ENCODE measurements at places on chromosomes 4 and X.
A peak's percentile ranks its signal among the peaks of the same experiment; 100 is the strongest.

DNA sequence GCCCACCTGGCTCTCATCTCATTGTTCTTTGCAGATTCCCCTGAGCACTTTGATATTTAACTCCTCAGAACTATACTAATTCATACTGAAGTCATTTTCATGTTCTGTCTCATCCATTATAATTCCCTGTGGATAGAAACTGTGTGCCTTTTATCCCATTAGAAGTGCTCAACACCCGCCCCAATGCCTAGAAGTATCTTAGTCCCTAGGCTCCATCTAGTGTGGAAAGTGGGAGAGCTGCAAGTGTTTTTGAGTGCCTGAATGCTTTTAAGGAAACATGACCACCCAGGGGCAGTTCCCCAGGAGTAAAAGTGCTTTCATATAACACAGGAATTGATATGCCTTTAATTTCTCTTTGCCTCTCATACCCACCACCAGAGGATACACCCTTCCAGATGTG, 117.0 kb downstream of the CHRDL1 start:
- no peak for DNase-seq

GRCh38 chrX:9298221-9298620, 166.6 kb upstream of the TBL1X start:
- no peak for DNase-seq

- peak; percentile 43 for DNase-seq
These were observed 650.2 kb upstream of the DIPK2B start for GRCh38 chrX:45850775-45851433.

- DNase-seq: no peak
These were observed 18.1 kb downstream of the CPLX1 start for GRCh38 chr4:807792-808191.

- DNase-seq: peak; percentile 21
These were observed 26.6 kb upstream of the MAN2B2 start for GRCh38 chr4:6548201-6548881.

DNA sequence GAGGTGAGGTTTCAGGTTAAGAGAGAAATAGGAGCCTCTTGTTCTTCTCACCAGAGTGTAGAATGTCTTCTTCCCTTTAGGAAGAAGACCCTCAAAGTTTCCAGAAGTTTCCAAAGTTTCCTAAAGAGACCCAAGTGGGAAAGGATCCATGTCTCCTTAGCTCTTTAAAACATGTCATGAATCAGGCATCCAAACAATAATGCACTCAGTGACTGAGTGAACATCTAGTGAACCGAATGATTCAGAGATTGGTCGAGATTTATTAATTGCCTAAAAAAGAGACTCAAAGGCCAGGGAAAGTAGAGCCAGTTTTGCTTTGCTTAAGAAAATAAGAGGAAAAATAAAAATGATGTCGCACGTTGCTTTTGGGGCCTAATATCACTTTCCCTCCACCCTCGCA, 29.4 kb downstream of the FGF5 start:
- peak; percentile 70 for DNase-seq

DNA sequence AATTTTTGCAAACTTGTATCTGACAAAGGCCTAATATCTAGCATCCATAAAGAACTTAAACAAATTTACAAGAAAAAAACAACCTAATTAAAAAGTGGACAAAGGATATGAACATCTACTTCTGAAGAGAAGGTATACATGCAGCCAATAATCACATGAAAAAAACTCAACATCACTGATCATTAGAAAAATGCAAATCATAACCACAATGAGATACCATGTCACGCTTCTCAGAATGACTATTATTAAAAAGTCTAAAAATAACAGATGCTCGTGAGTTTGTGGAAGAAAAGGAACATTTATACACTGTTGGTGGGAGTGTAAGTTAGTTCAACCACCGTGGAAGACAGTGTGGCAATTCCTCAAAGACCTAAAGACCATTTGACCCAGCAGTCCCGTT, 24.0 kb downstream of the CEP44 start:
- DNase-seq: no peak

- no peak for DNase-seq
These were observed 24.2 kb downstream of the NELFA start for GRCh38 chr4:1984406-1985191.

DNA sequence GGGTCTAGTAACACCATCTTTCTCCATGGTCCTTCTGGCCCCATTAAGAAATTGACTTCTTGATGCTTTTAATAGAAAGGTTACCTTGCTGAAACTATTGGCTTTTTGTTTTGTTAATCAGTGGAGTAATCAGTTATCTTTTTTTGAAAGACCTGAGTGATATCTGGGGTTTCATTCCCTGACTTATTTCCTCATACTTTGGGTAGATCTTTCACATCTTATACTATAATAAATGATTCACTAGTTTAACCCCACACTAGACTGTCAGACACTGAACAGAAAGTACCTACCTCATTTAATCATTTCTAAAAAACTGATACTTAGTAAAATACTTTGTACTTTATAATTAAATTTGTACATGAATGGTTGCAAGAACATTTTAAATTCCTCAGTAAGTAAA, 1021.1 kb downstream of the STIM2 start:
- no peak for DNase-seq

GRCh38 chr4:6226506-6226905, 26.2 kb upstream of the JAKMIP1 start:
- DNase-seq: no peak

DNA sequence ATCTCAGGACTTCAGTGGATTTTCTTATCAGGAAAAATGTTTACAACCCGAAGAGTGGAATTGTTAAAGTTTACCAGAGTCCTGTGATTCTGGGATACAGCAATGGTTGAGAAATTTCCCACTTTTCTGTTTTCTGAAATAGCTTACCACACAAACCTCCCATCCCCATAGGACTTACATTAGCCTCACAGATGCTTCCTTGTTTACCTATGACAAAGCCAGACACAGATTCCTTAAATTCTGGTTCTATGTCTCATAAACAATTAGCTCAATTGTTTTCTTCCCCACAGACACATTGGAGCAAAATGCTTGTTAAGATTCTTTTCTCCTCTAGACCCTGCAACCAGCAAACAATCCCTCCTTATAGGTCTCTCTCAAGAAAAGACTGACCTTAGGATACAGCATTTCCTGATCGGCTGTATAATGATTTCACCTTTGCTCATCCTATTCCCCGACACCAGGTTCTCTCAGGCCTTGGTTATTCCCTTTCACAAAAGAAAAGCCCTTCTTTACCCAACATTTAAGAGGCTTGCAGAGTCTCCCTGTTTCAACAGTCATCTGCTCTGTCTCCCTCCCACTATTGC, 886.2 kb downstream of the ARAP2 start:
- DNase-seq: no peak

- no peak for DNase-seq
These were observed 1311.7 kb downstream of the ARAP2 start for GRCh38 chr4:34932591-34932990.

GRCh38 chr4:108029016-108029720, 39.5 kb downstream of the HADH start:
- no peak for DNase-seq

GRCh38 chr4:6565691-6566390, 9.1 kb upstream of the MAN2B2 start:
- no peak for DNase-seq

GRCh38 chrX:47613082-47613481, 6.6 kb downstream of the SYN1 start:
- no peak for DNase-seq

GRCh38 chrX:11066812-11067211, 44.3 kb upstream of the HCCS start:
- no peak for DNase-seq

GRCh38 chr4:176034499-176034898, 31.1 kb upstream of the WDR17 start:
- peak; percentile 46 for DNase-seq

DNA sequence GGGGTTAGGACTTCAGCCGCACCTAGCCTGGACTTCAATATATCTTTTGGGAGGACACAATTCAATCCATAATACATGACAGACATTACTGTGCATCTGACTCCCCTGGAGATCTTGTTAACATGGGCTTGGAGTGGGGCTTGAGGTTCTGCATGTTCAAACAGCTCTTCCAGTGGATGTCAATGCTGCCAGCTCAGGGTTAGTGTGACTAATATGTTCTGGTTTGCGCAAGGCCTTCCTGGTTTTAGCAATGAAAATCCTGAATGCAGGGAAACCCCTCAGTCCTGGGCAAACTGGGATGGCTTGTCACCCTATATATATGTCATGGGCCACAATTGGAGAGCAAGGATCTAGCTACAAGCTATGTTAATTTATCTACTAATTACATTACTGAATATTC, 2.7 kb upstream of the TSPAN7 start:
- no peak for DNase-seq

DNA sequence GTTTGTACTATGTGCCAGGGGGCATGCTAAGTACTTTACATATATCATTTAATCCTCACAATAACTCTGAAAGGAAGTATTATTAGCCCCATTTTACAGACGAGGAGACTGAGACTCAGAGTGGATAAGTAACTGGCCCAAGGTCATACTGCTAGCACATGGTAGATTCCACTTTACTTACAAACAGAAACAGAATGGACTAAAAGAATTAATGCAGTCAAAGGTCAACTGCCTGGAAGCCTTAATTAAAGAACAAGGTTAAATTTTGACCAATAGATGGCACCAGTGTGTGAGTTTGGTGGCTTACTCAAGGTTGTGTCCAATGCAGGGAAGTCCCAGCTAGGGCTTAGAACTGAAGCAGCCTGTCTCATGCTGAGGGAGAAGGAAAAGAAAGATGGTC, 4.7 kb downstream of the RIPPLY1 start:
- DNase-seq: peak; percentile 37

DNA sequence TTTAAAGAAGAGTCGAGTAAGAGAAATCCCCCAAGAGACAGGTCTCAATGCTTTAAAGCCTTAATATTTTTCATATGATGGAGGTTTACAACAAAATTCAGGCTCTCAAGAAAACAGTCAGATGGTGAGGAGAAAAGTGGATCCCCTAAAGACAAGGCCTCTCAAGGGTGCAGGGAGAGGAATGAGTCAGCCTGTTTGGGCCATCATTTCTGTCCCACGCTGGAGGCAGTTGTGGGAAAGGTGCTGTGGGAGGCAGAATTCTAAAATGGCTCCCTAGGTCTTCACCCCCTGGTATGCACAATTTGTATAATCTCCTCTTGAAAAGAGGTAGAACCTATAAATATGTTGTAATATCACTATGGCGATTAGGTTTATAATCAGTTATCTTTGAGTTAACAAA, 4.6 kb upstream of the TIFA start:
- DNase-seq: no peak
